ENCODE measurements at places on chromosomes 6 and 20.

DNA sequence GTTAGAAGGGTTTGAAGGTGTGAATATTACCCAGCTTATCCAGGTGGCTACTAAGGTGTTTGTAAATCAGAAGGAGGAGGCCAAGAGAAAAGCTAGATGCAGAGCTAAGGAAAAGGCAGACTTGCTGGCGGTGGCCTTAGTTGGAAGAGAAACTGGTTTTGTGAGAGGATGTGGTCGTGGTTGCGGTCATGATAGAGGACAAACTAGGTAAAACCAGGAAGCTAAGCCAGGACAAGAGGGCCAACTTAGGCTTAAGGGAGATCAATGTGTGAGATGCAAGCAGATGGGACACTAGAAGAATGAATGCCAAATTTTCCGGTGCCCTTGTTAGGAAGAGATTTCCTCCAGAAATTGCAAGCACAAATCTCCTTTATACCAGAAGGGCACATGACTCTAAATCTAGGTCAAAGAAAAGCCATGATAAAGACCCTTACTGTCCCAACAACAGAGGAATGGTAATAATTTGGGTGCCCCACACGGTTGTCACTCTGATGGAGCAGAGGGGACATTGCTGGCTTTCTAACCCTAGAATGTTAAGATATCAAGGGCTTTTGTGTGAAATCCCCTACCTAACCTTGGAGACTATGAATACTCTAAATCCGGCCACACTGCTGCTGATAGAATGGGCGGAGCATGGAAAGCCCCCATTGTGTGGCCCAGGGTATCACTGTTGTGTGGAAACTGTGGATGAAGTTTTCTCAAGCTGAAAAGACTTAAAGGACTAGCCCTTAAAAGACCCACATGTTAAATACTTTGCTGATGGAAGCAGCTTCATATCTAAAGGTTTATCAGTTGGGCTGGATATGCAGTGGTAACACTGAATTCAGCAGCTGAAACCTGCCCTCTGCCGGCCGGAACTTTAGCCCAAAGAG lies 7.8 kb downstream of the IL22RA2 start:
- no peak for DNase-seq

DNA sequence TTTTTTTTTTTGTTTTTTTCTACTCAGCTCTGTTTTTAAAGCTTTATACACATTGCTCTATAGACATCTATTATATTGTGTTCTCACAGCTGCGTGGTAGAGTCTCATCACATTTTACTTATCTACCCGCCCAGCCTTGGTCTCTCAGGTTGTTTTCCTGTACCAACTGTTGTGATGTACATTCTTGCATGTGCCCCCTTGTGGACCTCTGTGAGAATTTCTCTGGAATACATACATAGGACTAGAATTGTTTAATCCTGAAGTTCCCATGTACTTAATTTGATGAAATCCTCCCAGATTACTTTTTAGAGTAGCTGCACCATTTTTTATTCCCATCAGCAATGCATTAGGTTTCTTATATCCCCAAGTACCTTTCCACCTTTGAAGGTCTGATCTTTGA lies 40.4 kb upstream of the TINAG start:
- peak; percentile 39 for DNase-seq

GRCh38 chr6:158770533-158771330 lies 48.4 kb downstream of the EZR start:
- DNase-seq = no peak

- no peak for DNase-seq
Measured at GRCh38 chr6:31321820-31322219, 35.2 kb downstream of the HLA-B start.

DNA sequence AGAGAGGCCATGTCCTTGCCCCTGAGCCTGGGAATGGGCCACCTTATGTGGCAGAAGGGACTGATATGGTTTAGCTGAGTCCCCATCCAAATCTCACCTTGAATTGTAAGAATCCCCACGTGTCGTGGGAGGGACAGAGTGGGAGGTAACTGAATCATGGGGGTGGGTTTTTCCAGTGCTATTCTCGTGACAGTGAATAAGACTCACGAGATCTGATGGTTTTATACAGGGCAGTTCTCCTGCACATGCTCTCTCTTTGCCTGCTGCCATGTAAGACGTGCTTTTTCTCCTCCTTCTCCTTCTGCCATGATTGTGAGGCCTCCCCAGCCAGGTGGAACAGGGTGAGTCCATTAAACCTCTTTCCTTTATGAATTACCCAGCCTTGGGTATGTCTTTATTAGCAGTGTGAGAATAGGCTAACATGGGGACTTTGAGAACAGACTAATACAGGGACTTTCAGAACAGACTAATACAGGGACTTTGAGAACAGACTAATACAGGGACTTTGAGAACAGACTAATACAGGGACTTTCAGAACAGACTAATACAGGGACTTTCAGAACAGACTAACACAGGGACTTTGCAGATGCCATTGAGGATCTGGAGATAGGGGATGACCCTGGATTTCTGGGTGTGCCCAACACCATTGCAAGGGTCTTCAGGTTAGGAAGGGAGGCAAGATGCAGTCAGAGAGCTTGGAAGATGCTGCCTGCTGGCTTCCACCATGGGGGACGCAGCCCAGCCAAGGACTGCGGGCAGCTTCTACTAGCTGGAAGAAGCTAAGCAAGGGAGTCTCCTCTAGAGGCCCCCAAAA lies 86.9 kb downstream of the RAMACL start:
- no peak for DNase-seq

- no peak for DNase-seq
Measured at GRCh38 chr20:38728911-38729642, 4.8 kb downstream of the SLC32A1 start.

- DNase-seq = no peak
Measured at GRCh38 chr6:5095236-5095635, 10.1 kb downstream of the PPP1R3G start.

DNA sequence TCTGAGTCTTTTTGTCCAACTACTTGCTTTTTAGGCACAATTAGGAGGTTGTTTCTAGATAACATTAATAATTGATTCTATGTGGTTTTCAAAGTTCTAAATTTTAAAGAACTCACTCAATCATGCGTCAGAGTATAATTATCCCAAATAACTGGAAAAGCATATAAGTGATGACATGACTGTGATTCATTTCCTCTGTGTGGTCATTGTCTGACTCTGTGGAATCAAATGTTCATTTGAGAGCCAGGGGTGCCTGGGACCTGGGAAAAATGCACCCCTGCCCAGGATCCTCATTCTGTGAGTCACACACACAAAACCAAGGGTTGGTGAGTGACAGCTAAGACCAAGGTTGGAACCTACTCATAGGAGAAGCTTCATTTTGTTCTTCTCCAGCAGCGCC lies 127.1 kb upstream of the MLIP start:
- peak; percentile 71 for DNase-seq

DNA sequence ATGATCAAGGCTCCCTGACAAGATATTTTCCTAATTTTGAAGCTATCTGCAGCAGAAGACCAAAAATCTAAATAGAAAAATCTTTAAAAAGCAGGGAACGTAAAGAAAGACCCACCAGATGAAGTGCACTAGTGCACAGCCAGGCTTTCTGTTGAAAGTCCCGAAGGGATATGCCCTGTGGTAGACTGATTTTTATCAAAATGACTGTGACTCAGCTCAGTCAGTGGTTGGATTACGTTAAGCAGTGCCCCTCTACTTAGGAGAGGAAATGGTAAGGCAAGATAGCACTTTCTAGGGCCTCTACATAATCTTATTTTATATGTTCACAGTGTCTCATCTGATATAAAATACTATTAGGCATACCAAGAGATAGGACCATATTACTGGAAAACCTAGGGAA lies 123.4 kb upstream of the RAB32 start:
- no peak for DNase-seq

- no peak for DNase-seq
Measured at GRCh38 chr6:101454106-101454676, 60.7 kb downstream of the GRIK2 start.

DNA sequence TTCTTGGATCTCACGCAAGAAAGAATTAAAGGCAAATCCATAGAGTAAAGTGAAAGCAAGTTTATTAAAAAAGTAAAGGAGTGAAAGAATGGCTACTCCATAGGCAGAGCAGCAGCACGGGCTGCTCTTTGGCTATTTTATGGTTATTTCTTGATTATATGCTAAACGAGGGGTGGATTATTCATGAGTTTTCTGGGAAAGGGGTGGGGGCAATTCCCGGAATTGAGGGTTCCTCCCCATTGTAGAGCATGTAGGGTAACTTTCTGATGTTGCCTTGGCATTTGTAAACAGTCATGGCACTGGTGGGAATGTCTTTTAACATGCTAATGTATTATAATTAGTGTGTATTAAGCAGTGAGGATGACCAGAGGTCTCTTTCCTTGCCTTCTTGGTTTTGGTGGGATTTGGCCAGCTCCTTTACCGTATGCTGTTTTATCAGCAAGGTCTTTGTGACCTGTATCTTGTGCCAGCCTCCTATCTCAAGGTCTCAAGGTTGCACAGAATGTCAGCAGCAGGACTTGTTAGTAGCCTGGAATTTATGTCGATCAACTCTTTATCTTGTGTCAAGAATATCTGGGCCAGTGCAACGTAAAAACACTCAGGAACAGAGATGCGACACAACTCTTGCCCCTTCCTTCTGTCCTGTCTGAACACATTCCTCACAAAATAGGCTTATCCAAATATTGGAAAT lies 931.4 kb downstream of the QKI start:
- DNase-seq = no peak

DNA sequence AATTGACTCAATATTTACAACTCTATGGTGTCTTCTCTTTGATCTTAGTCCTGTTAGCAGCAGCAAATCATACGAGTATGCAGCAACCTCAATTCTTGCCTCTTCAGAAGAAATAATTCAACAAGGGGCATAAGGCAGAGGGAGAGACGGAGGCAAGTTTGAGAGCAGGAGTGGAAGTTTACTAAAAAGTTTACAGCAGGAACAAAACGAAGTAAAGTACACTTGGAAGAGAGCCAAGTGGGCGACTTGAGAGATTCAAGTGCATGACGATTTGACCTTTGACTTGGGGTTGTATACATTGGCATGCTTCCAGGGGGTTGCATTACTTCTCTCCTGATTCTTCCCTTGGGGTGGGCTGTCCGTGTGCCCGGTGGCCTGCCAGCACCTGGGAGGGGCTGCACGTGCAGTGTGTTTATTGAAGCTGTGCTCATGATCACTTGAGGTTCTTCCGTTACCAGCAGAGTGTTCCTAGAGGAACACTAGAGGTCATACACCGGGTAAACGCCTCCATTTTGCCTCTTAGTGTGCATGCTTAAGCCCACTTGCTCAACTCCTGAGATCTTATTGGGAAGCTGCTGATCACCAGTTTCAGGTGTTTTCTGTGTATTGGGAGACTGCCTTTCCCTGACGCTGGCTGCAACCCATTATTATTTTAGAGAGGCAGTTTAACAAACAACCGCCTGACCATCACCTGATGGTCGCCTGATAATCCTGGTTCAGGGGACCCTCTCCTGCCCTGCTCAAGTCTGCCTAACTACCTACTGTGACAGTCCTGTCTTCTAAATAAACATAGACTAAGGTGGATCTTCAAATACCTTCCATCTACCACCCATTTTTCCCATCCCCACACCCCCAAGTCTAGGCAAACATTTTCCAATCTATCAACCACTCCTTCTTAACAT lies 172.4 kb upstream of the MYLIP start:
- no peak for DNase-seq

DNA sequence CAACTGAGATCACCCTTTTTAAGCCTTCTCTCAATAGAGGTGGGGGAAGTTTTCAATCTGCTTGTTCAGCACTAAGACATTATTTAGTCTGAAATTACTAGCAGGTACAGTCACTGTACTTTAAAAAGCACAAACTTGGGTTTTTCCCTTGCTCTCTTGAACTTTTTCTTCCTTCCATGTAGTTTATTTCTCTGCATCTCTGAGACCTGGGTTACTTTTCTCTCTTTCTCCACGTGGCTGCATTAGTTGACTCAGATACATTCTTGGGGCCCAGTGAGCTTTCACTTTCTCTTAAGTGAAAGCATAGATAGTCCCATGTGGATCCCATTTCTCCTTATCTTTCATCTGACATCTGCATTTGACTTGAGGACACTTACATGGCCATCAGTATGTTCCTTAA lies 433.9 kb upstream of the MAP3K7 start:
- DNase-seq = no peak

DNA sequence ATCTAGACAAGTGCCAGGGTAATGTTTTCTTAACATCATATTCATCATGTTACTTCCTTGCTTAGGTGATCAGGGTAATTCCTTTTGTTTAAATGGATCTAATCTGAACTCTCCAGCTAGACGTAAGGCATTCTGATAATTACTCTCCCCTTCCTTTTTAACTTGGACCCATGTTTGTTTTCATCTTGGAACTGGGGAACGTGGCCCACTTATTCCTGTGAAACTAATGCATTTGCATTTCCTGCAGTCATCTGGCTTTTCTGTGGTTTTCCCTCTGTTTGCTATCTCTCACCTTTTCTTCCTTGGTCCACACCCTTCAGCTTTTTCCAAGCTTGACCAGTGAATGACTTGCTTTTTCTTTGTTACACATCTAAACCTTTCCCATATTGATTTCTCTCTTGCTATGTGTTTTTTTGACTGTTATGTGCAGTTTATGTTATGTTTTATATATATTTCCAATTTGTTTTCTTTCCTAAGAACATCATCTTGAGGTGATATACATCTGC lies 33.3 kb downstream of the SLX4IP start:
- DNase-seq = no peak

- peak; percentile 33 for DNase-seq
Measured at GRCh38 chr20:13348311-13349234, 127.5 kb downstream of the ISM1 start.

DNA sequence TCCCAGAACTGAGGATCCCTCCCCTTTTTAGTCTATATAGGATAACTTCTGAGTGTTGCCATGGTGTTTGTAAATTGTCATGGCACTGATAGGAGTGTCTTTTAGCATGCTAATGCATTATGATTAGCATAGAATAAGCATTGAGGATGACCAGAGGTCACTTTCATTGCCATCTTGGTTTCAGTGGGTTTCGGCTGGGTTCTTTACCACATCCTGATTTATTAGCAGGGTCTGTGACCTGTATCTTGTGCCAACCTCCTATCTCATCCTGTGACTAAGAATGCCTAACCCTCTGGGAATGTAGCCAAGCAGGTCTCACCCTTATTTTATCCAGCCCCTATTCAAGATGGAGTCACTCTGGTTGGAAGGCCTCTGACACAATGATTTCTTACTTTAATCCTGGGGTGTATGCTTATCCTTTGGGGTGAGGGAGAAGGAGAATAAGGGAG lies 19.6 kb downstream of the WFDC2 start:
- DNase-seq = no peak
